Glutamatergic neuron (in vitro differentiated cells): ENCODE measurements at places on chromosomes 2 and 18.

DNA sequence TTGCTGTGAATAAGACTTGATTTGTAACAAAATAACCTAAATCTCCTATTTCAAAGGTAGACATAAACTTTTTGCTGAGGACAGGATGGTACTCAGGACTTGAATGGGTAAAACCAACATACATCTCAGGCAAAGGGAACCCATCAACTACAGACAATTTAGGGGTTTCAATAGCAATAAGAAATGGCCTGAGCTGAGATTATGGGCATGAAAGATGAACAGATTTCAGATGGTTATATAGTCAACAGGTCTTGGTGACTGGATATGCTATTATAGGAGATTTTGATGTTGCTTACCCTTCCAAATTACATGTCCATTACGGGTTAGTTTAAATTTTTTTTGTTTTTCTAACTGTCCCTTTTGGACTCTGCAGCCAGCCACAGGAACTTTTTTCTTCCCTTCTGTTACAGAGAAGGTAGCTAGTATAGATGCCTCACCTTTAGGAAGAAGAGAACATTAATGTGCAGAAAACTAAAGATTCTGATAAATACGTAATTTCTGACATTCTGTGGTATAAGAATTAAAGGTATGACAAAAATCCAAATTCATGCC, 4.6 kb downstream of the RPS27A start:
- DNase-seq: no peak

GRCh38 chr2:88032070-88032702, 15.8 kb upstream of the RNU2-63P start:
- no peak for DNase-seq

- no peak for DNase-seq
Observed at GRCh38 chr2:116669782-116670181, 1144.7 kb upstream of the DDX18 start.

DNA sequence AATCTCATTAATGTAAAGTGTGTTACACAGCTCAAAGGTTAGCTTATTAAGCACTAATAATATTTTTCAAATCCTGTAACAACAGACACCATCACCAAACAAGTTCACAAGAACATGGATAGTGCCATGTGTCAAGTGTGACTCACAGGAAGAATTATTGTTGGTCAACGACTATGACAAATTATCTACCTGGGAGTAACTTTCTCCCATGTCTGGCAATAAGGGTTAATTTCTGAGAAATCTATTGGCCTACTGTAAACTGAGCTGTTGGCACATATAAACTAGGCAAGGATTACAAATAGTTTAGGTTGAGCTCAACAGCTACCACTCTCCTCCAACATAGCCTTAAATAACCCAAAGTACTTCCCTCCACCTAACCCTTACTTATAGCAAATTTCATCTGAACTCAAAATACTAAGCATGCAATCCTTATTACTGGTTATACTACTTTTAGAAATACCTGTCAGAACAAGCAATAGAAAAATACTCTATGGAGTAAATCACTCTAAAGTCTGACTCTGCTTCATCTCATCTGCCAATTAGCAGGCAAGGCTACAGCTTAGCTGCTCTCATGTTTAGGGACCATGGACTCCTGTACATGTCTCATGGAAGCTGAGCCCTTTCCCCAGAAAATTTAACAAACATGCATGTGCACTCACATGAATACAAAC, 223.0 kb downstream of the NBAS start:
- DNase-seq: no peak

- DNase-seq: no peak
Observed at GRCh38 chr18:54251606-54252390, 17.5 kb upstream of the POLI start.

GRCh38 chr18:22470248-22471235, 52.8 kb upstream of the CTAGE1 start:
- no peak for DNase-seq

GRCh38 chr2:225761396-225761795, 361.9 kb downstream of the NYAP2 start:
- DNase-seq: no peak

- DNase-seq: no peak
Observed at GRCh38 chr2:142786918-142787702, 90.4 kb upstream of the KYNU start.

- DNase-seq: no peak
Observed at GRCh38 chr2:207328944-207329386, 163.2 kb upstream of the KLF7 start.

DNA sequence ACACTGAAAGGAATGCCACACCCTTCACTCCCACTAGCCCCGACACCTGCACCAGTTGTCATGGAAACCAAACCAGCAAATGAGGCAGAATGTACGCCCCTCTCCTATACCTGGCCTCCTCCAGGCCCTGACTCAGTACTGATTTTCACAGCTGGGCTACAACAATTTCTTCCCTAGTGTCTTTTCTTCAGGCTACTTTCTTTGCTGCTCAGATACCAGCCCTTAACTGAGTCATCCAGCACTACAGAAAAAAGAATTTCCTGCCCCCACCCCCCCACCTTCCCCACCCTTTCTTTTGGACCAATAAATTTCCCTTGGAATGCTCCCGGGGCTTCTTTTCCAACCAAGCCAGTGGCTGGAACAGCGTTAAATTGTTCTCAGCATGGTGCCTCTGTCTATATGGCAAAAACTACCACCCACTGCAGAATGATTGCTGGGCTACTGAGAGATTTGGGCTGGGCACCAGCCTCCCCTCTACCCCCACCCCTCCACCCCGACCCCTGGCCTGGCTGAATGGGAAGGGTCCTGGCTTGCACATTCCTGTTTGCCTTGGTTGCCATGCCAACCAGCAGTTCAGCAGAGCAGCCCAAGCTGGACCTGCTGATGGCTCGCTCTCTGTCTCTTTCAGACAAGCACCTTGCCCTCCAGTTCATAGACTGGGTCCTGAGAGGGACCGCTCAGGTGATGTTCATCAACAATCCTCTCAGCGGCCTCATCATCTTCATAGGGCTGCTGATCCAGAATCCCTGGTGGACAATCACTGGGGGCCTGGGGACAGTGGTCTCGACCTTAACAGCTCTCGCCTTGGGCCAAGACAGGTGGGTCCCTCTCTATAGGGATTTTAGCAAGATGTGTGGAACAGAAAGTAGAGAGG, 11.3 kb downstream of the SLC14A2 start:
- no peak for DNase-seq

- no peak for DNase-seq
Observed at GRCh38 chr18:58397385-58398132, 231.3 kb downstream of the ALPK2 start.

DNA sequence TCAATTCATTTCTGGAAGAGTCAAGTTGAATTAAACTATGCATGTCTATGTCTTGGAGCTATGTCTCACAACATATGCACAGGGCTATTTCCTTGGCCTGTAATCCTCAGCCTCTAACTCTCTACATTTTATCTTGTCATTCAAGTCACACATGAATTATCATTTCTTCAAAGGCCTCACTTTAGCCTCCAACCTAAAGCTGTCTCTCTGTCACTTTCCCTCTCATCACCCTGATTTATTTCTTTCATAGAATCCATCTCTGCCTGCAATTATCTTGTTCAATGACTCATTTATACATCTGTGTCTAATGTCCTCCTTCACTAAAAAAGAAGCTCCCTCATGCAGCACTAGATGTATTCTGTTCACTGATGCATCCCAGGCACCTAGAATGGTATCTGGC, 614.2 kb upstream of the REG3G start:
- no peak for DNase-seq

DNA sequence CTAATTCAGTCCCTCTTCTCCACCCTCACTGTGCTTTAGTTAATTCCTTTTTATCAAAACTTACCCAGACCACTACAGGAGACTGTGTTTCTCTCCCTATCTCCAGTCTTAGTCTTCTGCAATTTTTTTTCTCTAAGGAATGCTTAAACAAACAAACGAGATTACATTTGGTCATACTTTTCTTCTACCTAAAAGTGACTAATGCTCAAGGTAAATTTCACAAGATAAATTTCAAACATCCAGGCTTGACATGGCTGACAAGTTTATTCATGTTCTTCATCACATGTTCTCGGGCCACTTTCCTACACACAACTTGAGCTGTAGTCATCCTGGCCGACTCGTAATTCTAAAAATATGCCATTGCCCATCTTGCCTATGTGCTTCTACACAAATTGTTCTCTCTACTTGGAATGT, 23.2 kb upstream of the ACSL3 start:
- no peak for DNase-seq

DNA sequence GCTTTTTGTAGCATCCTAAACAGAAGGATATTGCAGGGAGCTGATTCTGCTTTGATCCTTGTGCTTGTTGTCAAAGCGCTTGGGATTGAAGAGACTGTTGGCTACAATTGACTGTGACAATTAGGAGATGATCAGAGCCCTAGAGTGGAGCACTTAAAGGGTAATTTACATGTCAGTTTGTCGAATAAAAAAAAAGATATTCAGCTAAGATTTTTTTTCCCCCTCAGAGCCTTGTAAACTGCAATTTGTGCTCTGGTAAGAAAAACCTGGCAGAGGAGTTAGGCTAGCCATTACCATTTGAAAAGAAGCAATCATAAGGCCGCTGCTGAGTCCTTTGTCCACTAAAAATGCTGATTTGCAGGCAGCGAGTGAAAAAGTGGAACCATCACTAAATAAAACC, 47.8 kb upstream of the ZEB2 start:
- no peak for DNase-seq

DNA sequence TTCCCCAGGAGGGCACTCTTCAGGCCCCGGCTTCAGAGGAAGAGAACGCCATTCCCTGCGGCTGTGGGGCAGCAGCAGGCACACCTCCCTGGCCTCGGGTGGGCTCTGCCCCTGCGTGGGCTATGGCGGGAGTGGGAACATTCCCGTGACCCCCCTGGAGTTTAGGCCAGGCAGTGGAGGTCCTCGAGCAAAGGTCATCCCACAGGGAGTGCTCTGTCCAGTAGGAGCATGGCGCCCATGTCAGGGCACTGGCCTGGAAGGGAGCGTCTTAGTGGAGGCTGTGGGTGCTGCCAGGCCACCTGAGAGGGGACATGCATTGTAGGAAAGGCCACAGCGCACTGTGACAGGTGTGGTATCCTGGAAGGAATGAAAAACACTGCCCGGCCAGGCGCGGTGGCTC, 9.2 kb upstream of the NFATC1 start:
- no peak for DNase-seq

- no peak for DNase-seq
Observed at GRCh38 chr18:7524786-7525185, 42.3 kb upstream of the PTPRM start.

- no peak for DNase-seq
Observed at GRCh38 chr2:230230087-230230486, 4.6 kb downstream of the SP140 start.

DNA sequence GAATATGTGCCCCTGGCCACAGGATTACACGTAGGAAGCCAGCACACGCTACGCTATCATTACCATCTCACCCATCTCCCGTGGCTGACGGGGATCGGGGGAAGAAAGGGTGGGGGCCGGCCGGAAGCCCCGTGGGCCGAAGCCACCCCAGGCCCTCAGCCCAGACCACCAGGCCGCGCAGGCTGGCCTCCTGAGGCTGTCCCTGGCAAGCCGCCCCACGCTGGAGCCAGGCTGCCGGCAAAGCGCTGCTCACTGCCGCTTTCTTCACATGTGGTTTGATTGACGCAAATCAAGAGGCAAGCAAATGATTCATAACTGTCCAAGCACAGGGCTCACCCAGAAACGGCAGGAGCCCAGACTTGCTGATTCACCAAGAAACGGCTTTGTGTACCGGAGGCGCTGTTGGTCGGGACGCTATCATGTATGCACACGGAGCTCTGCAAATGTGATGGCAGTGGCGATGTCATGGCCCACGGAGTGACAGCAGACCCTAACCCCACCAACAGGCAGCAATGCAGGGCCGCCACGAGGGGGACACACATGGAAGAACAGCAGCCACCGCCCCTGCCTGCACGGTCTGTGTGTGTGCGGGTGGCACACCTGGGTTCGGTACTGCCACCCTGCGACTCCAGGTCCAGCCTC, 125.7 kb downstream of the HDAC4 start:
- peak; percentile 36 for DNase-seq

DNA sequence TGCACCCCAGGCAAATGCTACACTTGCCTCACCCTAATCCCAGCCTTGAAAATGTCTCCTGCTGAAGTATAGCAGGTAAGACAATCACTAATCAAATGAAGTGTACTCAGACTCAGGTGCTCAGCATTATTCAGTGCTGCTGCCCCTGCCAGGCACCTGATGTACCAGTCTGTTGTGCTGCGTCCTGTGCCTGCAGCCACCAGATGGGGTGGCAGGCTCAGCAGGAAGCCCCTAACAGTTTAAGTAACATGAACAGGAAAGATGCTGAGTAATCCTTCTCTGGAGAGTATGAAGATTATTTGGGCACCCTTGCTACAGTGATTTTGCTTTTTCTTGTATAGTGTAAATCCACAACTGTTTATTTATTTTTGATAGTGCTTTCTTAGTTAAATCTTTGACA, 69.1 kb downstream of the TACR1 start:
- peak; percentile 19 for DNase-seq

- DNase-seq: no peak
Observed at GRCh38 chr2:50042771-50043170, 888.5 kb upstream of the FSHR start.

DNA sequence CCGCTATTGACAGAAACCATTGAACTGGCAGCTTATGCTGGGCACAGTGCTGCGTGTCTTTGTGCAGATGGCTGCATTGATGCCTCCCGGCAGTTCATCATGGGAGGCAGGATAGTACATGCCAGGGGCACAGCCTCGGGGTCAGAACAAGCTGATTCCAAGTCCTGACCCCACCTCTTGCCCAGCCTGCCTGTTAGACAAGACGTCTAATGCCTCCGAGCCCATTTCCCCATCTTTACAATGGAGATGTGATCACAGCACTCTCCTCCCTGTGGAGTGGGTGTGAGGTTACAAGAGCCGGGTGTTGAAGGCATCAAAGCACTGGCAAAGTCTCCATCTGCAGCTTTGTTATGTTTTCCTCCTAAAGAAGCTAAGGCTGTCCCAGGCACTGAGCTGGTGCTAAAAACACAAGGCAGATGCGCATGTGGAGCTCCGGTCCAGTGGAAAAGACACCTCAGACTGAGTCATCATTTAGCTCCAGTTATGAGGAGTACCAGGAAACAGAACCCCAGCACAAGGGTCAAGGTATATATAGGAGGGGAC, 125.7 kb upstream of the EPAS1 start:
- no peak for DNase-seq

GRCh38 chr2:241637795-241638660, 535 bp downstream of the ATG4B start:
- DNase-seq: no peak
